Activated naive CD8-positive, alpha-beta T cell treated with anti-CD3 and anti-CD28 coated beads for 36 hours (primary cell): ENCODE measurements at places on chromosomes 7 and 10.

GRCh38 chr10:101080933-101081931 lies 19.4 kb downstream of the KAZALD1 start:
- DNase-seq, result no peak

DNA sequence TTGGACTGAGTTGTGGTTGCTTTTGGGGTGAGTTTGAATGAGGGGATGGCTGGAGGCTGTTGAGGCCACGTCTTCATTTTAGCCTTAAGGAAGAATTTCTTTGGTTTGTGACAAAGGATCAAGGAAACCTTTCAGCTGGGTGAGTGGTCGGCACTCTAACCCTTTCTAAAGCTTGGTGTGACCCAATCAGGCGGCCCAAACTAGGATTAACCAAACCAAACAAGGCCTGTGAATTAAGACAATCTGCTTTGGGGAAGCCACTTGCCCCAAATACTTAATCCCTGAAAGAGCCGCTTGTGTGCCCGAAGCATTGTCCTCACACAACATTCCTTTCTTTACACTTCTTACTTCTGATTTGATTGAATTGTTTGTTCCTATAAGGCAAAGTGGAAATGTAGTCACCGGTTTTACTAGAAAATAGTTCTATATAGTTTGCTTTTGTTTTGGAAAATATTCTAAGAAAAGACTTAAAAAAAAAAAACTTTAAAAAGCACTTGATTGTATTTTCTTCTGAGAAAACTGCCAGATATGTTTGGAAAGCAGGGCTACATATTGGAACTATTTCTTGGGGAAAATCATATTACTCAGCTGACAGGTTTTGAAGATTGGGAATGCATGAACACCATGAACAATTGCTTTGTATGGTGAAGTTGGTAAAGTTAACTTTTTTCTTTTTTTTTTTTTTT lies 272.4 kb upstream of the BMPER start:
- no peak for DNase-seq

DNA sequence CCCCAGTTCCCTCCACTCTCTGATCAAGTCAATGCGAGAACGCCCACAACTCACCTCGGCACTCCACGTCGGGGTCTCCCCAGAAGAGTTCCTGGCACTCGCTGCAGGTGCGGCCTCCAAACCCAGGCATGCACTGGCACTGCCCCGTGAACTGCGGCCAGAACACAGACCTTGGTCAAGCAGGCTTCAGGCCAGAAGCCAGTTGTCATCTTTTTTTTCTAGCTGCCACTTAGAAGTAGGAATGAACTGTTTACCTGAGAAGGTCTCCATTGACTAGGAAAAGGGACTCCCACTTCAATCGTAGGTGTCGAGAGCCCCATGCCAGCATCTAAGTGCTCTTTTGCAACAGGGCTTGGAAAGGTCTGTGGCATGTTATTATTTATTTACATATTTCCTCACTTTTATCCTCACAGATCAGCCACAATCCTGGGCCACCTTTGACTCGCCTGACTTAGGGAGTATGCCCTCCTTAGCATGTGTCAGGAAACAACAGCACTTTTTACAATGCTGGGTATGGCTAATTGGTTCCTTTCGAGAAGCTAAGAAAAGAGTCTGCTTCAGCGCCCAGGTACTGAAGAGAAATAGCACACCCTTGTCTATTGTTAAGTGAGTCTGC lies 51.7 kb downstream of the LAMB1 start:
- no peak for DNase-seq

GRCh38 chr10:3231951-3232730 lies 59.6 kb upstream of the PITRM1 start:
- DNase-seq, result no peak

- DNase-seq, result peak; percentile 50
Measured at GRCh38 chr10:73859428-73859783, 14.9 kb downstream of the CAMK2G start.

- no peak for DNase-seq
Measured at GRCh38 chr10:91883549-91884444, 25.5 kb downstream of the FGFBP3 start.

GRCh38 chr10:49397036-49397999 lies 1.4 kb upstream of the DRGX start:
- DNase-seq, result no peak

GRCh38 chr7:119177863-119178262 lies 953.4 kb downstream of the ANKRD7 start:
- no peak for DNase-seq

- no peak for DNase-seq
Measured at GRCh38 chr7:124072603-124073309, 39.9 kb upstream of the TMEM229A start.

DNA sequence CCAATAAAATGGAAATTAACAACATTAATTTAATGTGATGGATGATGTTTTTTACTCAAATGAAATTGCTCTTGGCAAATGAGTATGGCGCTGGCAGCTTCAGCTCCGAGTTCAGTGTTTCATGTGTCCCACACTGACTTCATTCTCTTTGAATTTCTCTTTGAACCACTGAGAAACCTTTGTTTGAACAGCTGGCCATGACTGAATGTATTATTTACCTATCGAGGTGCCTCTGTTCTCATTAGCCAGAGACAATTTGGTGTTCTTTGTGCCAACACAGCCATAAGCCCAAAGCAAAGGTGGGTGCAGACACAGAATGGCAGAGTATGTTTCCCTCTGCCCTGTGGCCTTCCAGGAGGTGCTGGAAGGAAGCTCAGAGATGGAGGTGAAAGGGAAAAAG lies 42.1 kb downstream of the TMEM178B start:
- no peak for DNase-seq

- DNase-seq, result no peak
Measured at GRCh38 chr10:11035301-11035991, 17.8 kb downstream of the CELF2 start.

GRCh38 chr10:1521741-1522140 lies 215.6 kb downstream of the ADARB2 start:
- no peak for DNase-seq

DNA sequence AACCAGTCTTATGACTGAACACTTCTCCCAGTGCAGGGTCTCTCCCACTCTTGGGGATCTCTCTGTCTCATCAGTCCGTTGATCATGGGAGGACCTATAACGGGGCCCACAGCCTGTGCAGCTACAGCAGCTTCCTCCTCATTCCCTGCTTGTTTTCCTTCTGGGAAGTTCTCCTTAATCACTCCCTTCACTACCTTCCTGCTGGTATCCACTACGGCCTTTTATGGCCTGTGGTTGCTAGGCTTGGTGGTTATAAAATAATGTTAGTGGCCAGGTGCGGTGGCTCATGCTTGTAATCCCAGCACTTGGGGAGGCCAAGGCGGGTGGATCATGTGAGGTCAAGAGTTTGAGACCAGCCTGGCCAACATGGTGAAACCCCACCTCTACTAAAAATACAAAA lies 3.5 kb upstream of the ZNF282 start:
- DNase-seq, result no peak

DNA sequence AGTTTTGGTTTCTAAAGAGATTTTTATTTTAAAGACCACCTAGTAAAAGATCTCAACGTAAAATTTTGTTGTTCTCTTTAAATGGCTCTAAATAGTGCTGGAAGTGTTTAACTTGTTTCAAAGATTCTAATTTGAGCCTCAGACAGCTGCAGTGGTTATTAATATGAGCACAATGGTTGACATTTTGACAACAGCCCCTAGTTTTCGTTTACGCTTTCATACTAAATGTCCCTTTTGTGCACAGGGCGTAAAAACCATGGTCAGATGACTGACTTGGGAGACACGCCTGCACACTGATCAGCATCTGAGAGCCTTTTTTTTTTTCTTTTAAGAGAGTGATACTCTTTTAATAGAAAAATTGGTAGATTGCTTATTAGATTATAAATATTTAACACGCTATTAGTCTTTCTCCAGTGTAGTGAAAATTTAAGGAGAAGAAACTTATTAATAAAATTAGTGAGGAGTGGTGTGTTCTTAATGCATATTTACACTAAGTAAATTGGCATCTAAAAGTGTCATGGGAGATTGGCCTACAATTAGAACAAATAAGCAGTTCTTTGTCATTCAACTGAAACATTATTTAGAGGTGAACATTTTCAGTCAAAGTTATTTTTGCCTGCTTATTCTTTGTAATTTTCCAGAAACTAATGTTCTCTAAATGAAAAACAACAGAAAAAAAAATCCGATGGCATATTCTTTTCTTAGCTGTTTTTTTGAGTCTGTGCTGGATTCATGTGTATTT lies 182.8 kb upstream of the PHYHIPL start:
- DNase-seq, result no peak

- DNase-seq, result no peak
Measured at GRCh38 chr10:100579261-100580090, 43.7 kb downstream of the HIF1AN start.

DNA sequence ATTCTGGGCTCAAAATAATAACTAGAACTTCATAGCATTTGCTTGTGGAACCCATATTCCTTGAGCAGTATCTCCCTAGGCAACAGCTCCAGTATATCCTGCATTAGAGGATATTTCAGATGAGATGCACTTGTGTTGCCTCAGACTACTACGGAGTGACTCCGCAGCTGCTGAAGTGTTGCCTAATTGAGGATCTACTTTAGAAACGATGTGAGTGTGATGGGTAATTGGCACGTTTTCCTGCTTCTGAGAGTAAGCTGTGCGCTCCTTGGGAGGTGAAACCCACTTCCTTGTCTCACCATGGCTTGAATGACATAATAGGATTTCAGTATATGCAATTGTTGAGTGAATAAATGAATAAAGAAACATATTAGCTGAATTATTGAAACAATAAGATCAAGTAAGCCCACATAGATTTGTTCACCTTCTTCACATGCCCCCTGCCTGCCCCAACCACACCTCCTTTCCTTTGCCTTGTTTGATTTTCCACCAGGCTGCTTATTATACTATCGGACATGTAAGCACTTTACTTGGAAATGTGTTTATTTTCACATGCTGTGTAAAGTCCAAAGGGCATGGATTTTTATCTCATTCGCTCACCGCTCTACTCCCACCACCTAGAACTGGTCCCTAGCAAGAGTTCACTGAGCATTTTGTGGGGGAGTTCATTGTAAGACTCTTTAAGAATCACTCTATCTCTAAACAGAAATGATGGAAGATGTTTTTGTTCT lies 303.8 kb downstream of the KCNMA1 start:
- no peak for DNase-seq

DNA sequence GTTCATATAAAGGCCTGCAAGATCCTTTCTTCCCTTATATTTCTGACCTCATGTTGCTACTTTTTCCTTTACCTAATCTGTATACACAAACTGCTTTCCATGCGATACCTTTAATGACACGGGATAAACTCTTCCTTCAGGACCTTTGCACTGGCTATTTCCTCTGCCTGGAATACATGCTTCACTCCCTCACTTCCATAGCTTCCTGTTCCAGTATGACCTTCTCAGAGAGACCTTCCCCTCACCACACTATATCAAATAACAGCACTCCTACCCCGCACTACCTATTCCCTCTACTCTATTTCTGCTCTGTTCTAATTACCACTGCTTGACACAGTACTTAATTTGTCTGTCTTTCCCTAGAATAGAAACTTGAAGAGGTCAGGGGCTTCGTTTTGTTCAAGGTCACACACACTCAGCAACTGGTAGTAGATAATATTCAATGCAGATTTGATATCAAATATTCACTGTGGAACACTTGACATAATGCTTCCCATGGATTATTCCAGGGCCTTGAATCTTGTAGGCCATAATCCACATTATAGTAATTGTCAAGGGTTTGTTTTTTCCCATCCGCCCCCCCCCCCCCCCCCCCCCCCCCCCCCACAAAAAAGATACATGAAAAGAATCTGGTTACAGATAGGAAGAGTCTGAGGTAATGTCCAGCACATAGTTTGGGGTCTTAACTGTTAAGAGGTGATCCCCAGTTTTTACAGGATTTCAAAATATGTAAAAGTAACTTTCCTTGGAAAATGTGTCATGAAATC lies 11.1 kb downstream of the SYPL1 start:
- DNase-seq, result no peak

DNA sequence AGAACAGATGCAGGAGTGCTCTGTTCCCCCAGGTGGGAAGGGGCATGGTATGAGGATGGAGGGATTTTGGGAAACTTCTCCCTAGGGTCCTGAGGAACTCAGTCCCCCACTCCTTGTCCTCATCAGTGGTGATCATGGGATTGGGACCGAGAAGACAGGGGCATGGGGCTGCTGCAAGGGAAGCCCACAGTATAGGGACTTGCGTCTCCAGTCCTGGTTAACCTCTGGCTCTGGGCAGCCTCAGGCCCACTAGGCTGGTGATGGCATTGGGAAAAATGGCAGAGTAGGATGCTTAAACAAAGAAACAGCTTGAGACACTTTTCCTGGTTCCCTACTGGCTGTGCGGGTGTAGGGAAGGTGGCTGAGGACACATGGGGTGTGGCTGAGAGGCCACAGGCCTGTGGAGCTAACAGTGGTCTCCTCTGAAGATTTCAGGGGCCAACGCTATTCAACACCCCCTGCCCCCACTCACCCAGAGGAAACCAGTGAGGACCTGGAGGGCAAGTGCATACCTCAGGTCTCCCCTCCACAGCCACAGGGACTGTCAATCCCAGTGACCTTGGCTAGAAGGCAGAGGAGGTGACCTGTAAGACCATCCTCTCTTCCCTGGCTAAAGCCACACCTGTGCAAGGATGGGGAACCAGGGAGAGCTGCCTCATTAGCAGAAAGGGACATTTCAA lies 261.3 kb downstream of the CCSER2 start:
- no peak for DNase-seq

DNA sequence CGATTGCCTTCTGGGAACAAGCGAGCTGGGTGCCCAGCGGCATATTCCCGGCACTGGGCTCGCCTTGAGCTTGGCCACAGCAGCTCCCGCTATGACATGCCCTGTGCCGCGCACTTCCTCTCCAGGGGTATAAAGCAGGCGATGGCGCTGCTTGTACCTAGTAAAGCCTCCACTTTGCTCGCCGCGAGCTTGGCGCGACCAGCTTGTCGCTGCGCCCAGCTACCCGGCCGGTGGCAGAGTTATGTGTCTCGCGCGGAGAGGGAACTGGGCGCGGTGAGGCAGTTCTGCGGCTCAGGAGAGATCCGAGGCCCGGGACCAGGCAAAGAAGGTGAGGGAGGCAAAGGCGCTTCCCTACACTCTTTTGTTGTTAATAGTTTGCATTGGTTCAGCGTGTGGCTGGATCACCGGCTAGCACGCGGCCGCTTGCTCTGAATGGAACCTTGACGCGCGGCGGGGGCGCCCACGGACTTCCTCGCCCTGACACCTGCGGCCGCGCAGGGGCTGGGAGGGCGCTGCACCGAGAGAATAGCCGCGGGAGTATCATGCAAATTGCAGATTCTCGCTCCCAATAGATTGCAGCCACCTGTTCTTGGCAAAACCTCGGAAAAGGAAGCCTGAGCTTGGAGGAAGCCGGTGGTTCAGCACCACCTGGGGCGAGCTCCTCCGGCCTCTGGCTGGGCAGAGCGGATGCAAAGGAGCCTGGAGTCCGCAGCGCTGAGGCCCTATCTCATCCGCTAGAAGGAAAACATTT lies 3.0 kb upstream of the BUB3 start:
- peak; percentile 43 for DNase-seq
